ENCODE measurements at places on chromosomes 16 and 17.
A peak's percentile ranks its signal among the peaks of the same experiment; 100 is the strongest.

DNA sequence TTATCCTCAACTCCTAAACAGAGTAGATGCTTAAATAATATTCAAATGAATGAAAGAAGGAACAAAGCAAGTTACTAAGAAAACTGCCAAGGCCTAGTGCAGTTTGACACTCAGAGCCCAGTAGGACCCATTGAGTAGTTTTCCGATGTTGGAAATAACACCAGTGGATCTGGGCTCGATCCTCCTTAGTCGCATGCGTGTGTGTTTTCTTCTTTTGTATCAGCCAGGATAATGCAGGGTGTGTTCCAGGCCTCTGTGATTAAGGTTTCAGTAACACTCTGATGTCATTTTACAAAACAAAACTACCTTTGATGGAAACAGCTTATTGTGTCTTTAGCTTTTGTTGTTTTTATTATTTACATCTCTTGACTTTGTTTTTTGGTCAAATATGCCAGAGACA lies 24.5 kb downstream of the KSR1 start:
- H3K27ac ChIP-seq: no peak overlapping the region
- H3K27me3 ChIP-seq: no peaks in the 10 kb centered on the region
- H3K4me3 ChIP-seq: no peak overlapping the region
- peaks cover 6% of the 10 kb centered on the region for H3K4me1 ChIP-seq
- H3K36me3 ChIP-seq: no peaks in the 10 kb centered on the region

DNA sequence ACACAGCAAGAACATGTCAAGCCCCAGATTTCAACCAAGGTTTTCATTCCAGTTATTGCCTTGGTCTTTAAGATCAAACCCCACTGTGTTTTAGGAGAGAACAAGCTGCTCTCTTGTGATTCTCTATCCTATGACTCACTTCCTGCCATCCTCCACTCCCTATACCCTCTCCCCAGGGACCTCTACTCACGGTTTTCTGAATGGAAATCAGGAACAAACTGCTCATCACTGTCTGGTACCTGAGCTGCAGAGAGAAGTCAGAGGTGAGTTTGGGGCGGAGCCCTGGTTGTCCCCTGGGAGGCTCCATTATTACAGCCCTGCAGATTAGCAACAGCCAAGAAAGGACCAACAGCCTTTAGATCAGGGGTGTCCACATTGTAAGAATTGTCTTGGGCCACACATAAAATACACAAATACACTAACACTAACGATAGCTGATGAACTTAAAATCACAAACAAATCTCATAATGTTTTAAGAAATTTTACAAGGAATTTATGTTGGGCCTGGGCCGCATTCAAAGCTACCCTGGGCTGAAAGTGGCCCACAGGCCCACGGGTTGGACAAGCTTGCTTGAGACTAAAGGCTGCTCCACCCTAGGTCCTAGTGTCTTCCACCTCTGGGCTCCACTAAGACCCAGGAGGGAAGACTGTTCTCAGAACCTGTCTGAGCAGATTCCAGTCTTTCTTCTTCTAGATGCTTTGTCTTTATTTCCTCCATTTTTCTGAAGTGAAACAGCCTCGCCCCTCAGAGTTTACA lies 9.7 kb downstream of the ETV4 start:
- H3K27ac ChIP-seq: peak overlapping the region; percentile 66
- no peaks in the 10 kb centered on the region for H3K27me3 ChIP-seq
- DNase-seq: peak; percentile 77
- peaks cover 40% of the 10 kb centered on the region for H3K4me1 ChIP-seq
- no peak overlapping the region for H3K4me3 ChIP-seq

DNA sequence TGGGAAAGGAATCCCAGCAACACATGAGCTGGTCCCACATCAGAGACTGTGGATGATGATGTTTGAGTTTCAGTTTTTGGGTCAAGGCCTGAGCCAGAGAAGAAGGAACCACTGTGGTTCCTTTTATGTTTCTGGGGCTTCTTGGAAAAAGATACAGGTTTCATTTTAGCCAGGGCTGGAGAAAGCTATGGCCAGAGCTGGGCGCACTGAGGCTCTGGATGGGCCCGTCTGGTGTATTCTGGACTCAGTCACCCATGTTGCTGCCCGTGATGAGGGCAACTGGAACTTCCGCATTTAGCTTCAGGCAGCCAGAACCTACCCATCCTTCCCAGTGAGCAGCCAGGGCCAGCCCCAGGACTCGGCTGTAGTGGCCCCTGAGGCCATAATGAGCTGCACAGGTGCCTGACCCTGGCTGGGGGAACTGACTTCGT lies 15.0 kb upstream of the PITPNA start:
- no peak overlapping the region for H3K27ac ChIP-seq
- H3K36me3 ChIP-seq: no peaks in the 10 kb centered on the region
- no peak overlapping the region for H3K4me3 ChIP-seq
- no peak for DNase-seq
- H3K4me1 ChIP-seq: peaks cover 5% of the 10 kb centered on the region

DNA sequence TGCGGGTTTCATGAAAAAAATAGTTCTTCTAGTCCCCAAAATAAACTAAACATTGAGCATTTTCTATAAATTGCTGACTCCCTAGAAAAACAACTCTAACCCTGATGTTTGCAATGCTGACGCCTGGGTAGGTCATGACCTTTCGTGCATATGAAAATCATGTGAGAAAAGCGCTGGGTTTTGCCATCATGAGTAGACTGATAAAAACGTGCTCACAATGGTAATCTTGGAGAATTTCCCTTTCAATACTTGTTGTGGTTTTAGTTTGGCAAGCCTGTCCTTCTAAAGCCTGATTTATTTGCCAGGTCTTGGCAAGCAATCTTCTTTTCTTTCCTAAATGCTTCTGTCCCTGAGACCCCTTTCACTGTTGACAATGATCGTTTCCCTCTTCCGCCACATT lies 4.0 kb upstream of the CLEC10A start:
- H3K36me3 ChIP-seq: no peaks in the 10 kb centered on the region
- H3K27me3 ChIP-seq: peaks cover 8% of the 10 kb centered on the region
- no peak for DNase-seq
- H3K4me3 ChIP-seq: no peak overlapping the region
- no peak overlapping the region for H3K27ac ChIP-seq

DNA sequence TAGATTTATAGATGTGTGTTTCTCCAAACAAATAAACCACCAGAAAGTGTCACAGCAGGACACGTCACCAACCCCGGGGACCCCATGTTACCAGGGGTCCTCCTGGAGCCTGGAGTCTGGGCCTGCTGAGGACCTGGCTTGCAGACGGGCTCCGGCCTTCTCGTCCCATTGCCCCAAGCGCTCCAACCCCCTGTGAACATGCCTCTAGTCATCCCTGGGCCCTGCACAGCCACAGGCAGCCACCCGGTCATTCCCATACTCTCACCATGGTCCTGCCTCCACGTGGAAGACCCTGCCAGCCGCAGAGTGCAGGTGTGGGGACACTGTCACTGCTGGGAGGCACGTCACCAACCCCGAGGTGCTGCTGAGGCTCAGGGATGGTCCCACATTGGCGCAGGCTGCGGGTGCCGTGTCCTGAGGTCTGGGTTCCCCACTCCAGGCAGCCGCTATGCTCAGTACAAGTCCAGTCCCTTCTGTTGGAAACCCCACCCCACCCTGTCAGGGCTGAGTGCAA lies 4.5 kb downstream of the SECTM1 start:
- no peak for DNase-seq
- H3K4me1 ChIP-seq: peaks cover 29% of the 10 kb centered on the region
- H3K4me3 ChIP-seq: no peak overlapping the region
- no peak overlapping the region for H3K27ac ChIP-seq
- no peaks in the 10 kb centered on the region for H3K36me3 ChIP-seq
- peaks cover 4% of the 10 kb centered on the region for H3K27me3 ChIP-seq

DNA sequence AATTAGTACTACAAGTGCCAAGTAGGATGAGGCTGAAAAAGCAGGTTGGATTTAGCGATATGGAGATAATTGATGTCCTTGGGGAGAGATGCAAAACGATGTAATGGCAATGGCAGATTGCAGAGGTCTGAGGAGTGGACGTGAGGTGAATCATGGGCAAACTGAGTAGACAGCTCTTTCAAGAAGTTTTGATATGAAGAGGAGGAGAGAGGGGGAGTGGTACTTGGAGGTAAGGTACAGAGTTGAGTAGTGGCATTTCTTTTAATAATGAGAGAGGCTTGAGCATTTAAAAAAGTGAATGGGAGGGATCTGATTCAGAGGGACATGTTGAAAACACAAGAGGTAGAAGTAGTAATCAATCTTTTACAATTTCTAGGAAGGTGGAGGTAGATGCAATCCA lies 17.7 kb upstream of the VPS4A start:
- no peak overlapping the region for H3K4me3 ChIP-seq
- no peak for DNase-seq
- H3K27ac ChIP-seq: no peak overlapping the region
- no peaks in the 10 kb centered on the region for H3K36me3 ChIP-seq
- H3K27me3 ChIP-seq: no peaks in the 10 kb centered on the region

- peak overlapping the region; percentile 57 for H3K27ac ChIP-seq
- peak; percentile 93 for DNase-seq
- peaks cover 18% of the 10 kb centered on the region for H3K4me1 ChIP-seq
Measured at GRCh38 chr17:3004150-3004801, 59.1 kb downstream of the OR1D5 start.

Measured in SJSA1 (cell line).